ENCODE measurements at places on chromosomes 1 and 21.

GRCh38 chr1:64437453-64437852, 32.5 kb upstream of the CACHD1 start:
- DNase-seq, result no peak

GRCh38 chr1:219138747-219139146, 34.9 kb upstream of the LYPLAL1 start:
- DNase-seq, result no peak

GRCh38 chr1:207218512-207219362, 102.7 kb upstream of the CD55 start:
- DNase-seq, result no peak

GRCh38 chr1:229253151-229253974, 17.5 kb upstream of the RAB4A start:
- peak; percentile 27 for DNase-seq

GRCh38 chr1:54652168-54652567, 10.6 kb downstream of the MROH7 start:
- DNase-seq, result no peak

DNA sequence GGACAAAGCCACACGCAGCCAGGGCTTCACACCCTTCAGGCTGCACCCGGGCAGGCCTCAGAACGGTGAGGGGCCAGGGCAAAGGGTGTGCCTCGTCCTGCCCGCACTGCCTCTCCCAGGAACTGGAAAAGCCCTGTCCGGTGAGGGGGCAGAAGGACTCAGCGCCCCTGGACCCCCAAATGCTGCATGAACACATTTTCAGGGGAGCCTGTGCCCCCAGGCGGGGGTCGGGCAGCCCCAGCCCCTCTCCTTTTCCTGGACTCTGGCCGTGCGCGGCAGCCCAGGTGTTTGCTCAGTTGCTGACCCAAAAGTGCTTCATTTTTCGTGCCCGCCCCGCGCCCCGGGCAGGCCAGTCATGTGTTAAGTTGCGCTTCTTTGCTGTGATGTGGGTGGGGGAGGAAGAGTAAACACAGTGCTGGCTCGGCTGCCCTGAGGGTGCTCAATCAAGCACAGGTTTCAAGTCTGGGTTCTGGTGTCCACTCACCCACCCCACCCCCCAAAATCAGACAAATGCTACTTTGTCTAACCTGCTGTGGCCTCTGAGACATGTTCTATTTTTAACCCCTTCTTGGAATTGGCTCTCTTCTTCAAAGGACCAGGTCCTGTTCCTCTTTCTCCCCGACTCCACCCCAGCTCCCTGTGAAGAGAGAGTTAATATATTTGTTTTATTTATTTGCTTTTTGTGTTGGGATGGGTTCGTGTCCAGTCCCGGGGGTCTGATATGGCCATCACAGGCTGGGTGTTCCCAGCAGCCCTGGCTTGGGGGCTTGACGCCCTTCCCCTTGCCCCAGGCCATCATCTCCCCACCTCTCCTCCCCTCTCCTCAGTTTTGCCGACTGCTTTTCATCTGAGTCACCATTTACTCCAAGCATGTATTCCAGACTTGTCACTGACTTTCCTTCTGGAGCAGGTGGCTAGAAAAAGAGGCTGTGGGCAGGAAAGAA, 8.1 kb downstream of the PSRC1 start:
- DNase-seq, result peak; percentile 68

DNA sequence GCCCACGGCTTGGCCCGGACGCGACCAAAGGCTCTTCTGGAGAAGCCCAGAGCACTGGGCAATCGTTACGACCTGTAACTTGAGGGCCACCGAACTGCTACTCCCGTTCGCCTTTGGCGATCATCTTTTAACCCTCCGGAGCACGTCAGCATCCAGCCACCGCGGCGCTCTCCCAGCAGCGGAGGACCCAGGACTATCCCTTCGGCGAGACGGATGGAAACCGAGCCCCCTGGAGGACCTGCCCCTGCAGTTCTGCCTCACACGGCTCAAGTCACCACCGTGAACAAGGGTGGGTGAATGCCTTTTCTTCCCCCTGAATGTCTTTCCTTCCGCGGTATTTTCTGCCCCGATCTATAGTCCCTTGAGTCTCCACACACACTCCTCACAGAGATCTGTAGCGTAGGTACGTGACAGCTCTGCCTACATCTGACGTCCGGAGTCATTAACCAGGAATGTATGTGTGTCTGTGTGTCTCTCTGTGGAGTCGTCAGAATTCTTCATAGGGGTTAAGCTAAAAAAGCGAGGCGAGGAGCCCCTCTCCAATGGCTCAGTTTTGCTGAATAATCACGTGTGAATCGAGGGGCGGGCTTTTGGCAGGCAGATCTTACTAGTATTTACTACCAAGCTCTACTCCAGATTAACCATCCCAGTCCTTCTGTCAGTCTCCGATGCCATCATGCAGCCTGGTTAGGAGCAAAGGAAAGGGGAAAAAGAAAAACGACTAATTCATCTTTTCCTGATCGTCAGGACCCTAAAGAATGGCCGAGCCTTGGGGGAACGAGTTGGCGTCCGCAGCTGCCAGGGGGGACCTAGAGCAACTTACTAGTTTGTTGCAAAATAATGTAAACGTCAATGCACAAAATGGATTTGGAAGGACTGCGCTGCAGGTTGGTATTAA, at the start of gene CDKN2C:
CDKN2C (plus strand) TSS at position 635 of the 898 bp plus-strand sequence; CDS start at position 759, 124 bp downstream.
- peak; percentile 94 for DNase-seq

GRCh38 chr1:151478923-151479322, 19.6 kb upstream of the POGZ start:
- DNase-seq, result no peak

DNA sequence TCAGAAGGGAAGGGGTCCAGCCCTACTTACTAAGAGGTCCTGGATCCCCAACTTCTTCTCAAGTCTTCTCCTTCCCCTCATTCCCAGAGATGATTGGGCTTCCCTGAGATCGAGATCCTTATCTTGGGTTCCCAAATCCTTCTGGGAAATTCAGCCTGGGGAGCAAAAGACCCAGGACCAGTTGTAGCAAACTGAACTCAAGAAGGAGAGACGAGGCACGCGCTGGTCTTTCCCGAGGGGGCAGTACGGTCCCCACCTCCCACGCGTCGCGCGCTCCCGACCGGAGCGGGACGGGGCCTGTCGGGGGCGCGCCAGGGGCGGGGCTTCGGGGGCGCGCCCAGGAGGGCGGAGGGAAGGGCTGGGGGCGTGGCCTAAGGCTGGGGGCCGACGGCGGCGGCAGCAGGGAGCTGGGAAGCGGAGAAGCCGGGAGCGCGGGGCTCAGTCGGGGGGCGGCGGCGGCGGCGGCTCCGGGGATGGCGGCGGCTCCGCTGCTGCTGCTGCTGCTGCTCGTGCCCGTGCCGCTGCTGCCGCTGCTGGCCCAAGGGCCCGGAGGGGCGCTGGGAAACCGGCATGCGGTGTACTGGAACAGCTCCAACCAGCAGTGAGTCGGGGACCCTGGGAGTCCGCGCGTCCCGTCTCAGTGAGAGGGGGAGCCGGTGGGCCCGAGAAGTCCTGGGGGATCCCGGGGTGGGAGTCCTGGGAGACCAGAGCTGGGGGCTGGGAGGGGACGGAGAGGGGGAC, at the start of gene EFNA3:
EFNA3 (plus strand) TSS at position 369 of the 741 bp plus-strand sequence; CDS start at position 474, 105 bp downstream.
- peak; percentile 63 for DNase-seq

GRCh38 chr1:171881442-171881841, 40.1 kb downstream of the DNM3 start:
- no peak for DNase-seq

DNA sequence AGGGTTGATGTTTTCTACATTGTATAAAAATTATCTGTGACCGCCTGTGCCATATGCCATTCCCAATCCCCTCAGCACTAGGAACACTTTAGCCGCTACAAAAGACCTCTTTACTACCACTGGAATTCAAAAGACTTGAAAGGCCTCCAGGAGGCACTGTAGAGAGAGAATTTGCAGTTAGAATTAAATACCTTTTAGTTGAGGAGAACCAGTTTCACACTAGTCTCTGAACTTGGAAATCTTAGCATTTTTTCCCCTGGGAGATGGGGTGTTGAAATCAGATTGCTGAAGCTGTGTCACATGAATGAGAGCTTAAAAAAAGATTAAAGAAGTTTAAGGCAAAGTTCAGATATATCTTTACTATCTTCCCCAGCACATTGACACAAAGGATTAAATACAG, 291.0 kb downstream of the ADGRL2 start:
- DNase-seq, result peak; percentile 22

GRCh38 chr1:229091721-229092136, 179.2 kb upstream of the RAB4A start:
- no peak for DNase-seq

DNA sequence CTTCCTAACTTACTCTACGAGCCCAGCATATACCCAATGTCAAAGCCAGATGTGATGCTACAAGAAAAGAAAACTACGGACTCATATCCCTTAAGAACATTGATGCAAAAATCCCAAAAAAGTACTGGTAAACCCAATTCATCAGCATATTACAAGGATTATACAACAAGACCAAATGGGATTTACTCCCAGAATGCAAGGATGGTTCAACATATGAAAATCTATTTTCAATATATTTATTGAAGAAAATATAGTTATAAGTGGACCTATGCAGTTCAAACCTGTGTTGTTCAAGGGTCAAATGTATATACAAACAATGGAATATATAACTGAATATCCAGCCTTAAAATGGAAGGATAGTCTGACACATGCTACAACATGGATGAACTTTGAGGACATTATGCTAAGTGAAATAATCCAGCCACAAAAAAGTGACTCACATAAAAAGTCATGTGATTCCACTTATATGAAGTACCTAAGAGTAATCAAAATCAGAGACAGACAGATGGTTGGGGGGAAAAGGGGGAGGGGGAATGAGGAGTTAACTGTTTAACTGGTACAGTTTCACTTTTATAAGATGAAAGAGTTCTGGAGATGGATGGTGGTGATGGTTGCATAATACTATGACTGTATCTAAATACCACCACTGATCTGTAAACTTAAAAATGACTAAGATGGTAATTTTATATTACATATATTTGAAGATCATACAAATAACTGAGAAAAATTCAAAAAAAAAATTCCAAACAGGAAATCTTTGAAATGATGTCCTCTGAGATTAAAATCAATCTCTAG, 3.7 kb upstream of the KLF18 start:
- no peak for DNase-seq

GRCh38 chr1:47776667-47777131, 220.5 kb downstream of the TRABD2B start:
- no peak for DNase-seq
